ENCODE measurements at places on chromosomes 5 and 9.

DNA sequence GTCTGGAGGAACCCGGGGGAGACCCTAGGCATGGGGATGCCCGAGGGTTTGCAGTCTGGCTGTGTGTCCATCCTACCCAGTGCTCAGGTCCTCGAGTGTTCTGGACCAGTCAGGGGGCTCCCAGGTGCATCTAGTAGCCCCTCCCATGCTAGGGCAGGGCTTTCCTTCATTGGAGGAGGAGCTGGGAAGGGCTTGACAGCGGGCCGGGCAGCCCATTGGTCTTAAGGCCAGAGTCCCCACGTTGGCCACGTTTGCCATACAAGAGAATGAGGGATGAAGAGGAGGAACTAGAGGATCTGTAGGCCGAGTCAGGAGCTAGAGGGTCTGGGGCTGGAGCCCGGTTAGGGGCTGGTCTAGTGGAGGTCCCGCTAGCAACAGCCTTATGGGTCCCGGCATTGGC, 37.3 kb upstream of the CTSV start:
- no peak for DNase-seq

GRCh38 chr5:161547738-161548486, 1.4 kb upstream of the GABRB2 start:
- no peak for DNase-seq

- peak; percentile 86 for DNase-seq
These were observed 215.7 kb upstream of the ELL2 start for GRCh38 chr5:96177303-96177869.

DNA sequence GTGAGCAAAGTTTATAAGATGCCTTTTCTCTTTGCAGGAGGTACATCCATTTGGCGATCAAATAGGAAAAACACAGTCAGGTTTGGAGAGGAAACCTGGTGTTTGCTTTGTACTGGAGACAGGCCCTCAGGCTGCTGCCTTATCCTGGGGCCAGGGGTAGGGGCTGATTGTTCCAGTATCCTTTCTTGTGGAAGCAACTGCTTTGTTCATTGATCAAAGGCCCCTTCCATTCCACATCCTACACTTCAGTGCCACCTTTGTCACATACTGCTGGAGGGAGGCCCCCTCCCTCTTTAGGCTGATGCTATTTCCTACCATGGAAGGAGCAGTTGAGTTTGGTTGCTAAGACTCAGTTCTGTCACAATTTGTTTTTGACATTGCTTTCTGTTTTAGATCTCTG, 778.1 kb downstream of the TLR4 start:
- no peak for DNase-seq

DNA sequence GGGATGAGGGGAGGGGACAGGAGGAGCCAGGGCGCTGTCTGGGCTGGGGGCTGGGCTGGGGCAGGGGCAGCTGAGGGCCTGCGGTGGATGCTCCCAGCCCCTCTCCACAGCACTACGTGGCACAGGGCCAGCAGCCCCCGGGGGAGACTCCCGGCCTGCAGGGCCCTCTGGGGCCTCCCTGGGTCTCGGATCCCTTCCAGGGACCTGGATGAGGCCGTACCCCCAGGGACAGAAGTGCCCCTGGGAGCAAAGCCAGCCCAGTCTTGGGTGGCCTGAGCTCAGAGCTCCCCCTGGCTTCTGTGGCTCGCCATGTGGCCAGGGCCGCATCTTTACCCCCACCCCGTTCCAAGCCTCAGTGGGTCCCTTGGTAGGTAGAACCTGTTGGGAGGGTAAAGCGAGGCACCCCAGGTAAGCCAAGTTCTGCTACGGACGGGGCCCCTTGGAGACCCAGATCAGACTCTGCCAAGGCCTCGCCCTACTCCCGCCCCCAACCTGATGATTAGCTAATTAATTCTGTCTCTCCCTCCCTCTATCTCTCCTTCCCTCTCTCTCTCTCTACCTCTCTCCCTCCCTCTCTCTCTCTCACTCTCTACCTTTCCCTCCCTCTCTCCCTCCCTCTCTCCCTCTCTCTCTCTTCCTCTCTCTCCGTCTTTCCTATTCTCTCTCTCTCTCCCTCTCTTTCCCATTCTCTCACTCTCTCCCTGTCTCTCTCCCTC, 24.3 kb downstream of the KCNT1 start:
- no peak for DNase-seq

GRCh38 chr9:121613009-121613752, 38.3 kb upstream of the DAB2IP start:
- DNase-seq = no peak

DNA sequence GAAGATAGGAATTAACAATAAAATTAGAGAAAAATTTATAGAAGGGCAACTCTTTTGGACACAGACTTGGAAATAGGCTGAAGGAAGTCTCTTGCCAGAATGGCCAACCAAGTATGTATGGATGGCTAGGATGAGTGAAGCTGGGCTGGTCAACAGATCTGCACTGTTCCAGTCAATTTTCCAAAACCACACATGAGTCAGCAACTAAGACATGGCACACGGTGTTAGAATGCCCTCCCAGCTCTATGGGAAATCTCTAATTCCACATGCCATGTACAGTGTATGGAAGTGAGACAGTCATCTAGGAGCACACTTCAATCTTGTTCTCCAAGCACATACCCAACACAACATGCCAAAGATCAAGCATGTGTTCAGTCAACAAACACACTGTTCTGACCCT, 129.6 kb downstream of the GLIS3 start:
- no peak for DNase-seq

DNA sequence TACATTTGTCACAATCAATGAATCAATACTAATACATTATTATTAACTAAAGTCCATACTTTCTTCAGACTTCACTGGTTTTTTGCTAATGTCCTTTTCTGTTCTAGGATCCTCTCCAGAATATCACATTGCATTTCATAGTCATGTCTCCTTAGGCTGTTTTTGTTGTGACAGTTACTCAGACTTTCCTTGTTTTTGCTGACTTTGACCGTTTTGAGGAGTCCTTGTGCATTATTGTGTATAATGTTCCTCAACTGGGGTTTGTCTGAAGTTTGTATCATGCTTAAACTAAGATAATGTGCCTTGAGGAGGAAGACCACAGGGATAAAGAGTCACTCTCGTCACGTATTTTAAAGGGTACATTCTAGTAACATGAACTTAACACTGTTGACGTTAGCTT, 376.9 kb downstream of the NTRK2 start:
- DNase-seq = no peak

GRCh38 chr9:137190315-137190856, 1.9 kb downstream of the SSNA1 start:
- no peak for DNase-seq

DNA sequence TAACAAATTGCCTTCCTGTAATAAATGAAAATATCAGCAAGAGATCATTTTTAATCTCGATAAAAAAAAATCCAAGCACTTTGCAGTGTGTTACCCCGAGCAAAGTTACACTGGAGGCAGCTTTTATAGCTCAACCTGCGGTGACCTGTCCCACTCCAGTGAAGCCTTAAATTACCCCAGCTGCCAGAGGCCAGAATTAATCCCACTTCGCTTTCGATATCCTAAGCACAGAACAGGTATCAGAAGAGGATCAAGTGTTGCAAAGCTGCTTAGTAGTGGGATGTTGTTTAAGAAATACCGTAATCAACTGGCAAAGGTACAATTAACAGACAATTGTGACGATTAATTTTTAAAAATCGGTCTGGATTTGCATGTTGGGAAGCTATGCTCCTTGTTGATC, 314.0 kb downstream of the AGTPBP1 start:
- DNase-seq = no peak

DNA sequence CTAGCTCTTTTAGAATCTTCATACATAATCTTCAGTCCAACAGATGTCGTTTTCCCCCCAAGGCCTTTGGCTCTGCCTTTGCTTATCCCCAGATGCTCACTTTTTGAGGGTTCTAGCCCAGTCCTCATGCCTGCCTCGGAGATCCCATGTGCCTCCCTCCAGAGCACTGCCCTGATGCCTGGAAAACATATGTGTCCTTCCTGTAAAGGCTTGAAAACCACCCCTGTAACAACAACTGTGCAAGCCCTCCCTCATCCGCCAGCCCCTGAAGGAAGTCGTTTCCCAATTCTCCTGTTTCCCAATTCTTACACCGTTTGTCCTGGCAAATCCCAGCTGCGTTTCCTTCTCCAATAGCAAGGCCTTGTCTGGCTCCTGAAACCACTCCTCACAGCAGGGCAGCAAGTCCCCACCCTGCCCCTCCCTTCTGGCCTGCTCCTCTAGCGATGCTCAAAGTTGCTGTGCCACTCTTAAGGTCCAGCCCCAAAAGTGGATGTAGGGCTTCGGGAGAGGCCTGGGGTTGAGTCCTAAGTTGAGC, 52.2 kb downstream of the SLC36A1 start:
- no peak for DNase-seq

DNA sequence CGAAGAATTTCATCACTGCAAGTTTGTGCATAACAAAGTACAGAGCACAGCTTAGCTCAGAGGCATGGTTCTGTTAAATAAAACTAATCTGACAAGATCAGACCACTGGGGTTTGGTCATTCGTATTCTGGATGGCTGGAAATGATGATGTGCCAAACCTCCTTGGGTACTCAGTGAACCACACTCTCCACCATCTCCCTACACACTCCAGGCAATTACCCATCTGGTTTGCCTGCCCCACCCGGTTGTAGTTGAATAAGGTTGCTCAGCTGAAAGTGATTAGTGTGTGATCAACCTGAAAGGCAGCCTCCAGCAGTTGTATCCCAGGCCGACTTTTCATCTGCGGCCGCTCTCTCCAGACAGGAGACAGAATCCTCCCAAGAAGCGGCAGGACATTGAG, 371.4 kb downstream of the TLE1 start:
- DNase-seq = no peak

DNA sequence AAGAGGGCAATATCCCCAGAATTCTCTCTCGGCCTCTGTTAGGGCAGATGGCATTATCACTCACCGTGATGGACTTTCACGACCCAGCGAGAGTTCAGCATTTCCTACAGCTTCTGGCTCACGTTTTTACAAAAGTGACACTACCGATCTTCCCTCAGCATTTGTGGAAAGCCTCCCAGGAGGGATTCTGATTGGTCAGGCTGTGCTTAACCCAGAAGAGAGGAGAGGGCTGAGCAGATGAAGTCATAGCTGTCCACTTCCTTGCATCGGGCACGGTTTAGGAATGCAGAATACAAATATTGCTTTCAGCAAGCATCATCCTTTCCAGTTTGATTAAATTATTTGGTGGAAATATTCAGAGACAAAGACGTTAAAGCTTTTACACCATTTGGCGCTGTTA, 277.4 kb upstream of the MSX2 start:
- DNase-seq = no peak

DNA sequence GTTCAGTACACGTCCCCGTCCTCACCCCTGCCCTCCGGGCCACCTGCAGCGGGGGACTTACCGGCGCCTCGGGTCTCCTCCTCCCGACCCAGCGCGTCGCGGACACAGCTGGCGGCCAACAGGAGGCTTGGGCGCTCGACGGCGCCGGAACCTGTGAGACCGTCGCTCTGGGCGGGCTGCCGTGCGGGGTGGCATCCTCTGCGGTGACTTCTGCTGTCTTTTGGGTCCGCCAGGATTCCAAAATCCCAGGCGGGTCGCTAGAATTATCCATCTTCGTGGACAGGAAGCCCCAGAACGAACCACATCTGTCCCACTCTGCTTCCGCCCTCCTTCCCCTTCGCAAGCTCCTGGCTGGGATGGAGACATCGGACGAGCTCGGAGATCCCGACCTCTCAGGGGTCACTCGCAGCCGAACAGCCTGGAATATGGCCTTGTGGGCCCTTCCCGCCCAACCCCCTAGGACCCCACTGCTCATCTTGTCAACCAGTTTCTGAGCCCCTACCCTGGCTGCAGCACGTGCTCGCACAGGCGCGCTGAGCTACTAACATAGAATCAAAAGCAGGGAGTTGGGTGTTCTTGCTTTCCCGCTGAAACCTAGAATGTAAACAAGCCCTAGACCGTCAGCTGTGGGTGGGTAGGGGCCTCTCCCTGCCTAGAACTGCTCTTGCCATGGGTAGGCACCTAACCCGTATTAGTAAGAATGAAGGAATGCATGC, 947 bp upstream of the MARCHF3 start:
- DNase-seq = peak; percentile 4

GRCh38 chr9:76297721-76298239, 96.4 kb downstream of the RFK start:
- DNase-seq = no peak

DNA sequence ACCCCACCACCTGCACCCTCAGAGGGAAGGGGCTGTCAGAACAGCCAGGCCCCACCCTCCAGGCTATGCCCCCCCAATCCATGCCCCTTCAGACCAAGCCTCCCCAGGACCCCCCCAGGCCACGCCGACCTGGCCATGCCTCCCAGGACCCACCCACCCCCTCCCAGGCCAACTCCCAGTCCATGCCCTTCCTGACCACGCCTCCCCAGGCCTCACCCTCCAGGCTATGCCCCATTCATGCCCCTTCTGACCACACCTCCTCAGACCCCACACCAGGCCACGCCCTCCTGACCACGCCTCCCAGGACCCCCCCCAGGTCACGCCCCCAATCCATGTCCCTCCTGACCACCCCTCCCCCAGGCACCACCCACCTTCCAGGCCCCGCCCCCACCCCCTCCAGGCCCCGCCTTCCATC, 27.6 kb downstream of the TPPP start:
- DNase-seq = no peak

DNA sequence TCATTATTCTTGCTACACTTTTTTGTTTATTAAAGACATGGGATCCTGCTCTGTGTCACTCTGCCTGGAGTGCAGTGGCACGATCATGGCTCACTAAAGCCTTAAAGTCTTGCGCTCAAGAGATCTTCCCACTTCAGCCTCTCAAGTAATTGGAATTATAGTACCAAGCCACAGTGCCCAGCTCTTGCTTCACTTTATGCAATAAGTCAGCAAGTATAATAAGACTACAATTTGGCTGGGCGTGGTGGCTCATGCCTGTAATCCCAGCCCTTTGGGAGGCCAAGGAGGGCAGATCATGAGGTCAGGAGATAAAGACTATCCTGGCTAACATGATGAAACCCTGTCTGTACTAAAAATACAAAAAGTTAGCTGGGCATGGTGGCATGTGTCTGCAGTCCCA, 5.9 kb downstream of the C9orf153 start:
- no peak for DNase-seq

DNA sequence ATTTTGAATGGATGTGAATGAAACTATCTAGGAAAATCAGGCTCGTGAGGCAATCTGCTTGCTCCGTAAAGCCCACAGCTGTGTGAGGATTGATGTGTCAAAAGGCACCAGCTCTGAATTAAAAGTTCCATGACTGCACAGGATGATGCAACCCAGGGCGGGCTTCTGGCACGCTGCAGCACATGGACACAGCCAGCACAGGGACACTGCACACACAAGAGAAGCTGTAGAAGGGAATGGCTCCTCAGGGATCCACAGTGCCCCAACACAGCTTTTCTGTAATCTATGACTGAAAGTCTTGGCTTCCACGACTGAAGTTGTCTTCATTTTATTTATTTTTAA, 151.0 kb downstream of the GCNT1 start:
- DNase-seq = no peak

GRCh38 chr9:86486891-86487837, 133.0 kb upstream of the TUT7 start:
- DNase-seq = peak; percentile 26
